ENCODE measurements at places on chromosomes 4 and X.
A peak's percentile ranks its signal among the peaks of the same experiment; 100 is the strongest.

- DNase-seq: no peak
These were observed 101.9 kb upstream of the SLITRK2 start for GRCh38 chrX:145715641-145716138.

DNA sequence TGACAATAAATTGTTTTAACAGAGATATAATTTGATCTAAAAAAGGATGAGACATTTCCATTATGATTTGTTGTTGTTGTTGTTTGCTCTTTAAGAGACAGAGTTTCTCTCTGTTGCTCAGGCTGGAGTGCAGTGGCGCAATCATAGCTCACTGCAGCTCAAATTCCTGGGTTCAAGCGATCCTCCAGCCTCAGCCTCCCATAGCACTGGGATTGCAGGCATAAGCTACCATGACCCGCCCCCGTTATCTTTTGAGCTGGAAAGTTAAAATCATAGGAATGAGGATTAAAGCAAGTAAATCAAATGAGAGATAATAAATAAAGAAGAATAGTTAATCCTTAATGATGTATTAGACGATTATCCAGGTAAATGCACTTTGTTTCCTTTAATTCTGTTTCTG is 224.4 kb upstream of the SMIM31 start:
- DNase-seq: no peak

- no peak for DNase-seq
These were observed 2.4 kb downstream of the MEPE start for GRCh38 chr4:87835197-87835596.

GRCh38 chrX:70434352-70434866 is 10.2 kb upstream of the DLG3 start:
- peak; percentile 61 for DNase-seq

- DNase-seq: no peak
These were observed 83.4 kb downstream of the UCHL1 start for GRCh38 chr4:41339812-41340809.

- DNase-seq: peak; percentile 76
These were observed 31.0 kb upstream of the SLC25A4 start for GRCh38 chr4:185112104-185112503.

DNA sequence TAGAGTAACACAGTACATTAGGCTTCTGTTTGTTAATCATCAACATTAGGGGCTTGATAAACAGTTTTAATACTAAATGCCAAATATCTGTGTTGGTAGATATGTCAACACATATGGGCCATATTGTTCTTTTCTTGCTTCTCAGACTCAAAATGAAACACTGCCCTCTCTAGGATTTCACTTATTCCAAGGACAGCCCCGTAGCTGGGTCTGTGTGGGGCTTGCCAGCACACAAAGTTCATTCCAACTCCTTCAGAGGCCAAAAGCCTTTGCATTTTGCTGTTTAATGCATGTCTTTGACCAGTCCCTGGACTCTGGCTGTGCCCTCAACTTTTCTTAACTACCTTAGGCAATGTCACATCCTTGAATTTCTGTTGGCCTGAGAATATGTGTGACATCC is 102.0 kb upstream of the ZNF827 start:
- no peak for DNase-seq

DNA sequence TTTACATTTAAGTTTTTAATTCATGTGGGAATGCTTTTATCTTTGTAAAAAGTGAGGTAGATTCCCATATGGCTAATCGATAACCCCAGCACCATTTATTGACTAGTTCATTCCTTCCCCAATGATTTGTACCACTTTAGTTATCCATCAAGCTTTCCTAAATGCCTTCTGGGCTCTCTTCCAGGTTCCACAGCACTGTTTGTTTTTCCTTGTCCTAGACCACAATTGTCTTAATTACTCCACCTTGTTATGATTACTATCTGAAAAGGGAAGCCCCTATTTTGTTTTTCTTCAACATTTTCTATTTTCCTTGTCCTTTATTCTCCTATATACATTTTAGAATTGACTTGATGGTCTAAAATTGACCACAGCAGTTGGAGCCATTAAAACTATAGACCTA is 48.5 kb upstream of the GPRIN3 start:
- DNase-seq: no peak

- no peak for DNase-seq
These were observed 569 bp upstream of the PDLIM5 start for GRCh38 chr4:94451051-94451694.

DNA sequence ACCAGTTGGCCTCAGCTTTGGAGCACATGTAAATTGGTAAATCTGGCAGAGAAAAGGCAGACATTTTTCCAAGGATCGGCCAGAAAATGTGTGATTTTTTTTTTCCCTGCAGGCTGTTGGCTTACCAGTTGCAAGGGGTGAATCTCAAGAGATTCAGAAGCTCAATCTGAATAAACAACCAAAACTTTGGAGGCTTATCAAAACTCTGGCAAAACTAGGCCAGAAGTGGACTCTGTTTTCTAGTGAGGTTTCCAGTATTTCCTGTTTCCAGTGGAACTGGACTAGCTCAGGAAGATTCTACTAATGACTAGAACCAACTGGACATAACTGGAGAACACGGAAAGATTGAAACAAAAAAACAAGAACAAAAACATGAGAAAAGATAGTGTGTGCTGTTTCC is 191.3 kb downstream of the SMIM20 start:
- no peak for DNase-seq

DNA sequence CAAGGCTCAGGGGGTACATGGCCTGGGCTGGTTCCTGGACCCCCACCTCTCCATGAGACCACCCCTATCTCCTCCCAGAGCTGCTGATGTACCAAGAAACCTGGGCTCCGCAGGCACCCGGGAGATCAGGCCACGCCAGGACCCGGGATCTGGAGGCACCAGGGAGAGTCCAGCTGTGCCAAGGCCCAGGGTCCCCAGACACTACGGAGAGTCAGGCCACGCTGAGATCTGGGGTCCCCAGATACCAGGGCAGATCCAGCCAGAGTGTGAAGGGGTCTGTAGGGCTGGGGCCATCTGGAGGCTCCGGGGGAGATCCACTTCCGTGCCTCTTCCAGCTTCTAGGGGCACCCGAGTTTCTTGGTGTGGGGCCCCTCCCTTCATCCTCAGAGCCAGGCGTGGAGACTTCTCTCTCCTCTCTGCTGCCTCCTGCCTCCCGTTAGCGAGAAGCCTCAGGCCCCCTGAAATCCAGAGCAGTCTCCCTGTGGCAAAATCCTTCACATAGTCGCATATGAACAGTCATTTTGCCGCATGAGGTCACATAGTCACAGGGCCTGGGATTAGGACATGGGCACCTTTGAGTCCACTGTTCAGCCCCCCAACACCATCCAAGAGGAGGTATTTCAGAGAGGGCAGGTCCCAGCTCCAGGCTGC is 9.7 kb downstream of the ABLIM2 start:
- no peak for DNase-seq

All from RCC 7860 (cell line).